Umbilical cord (tissue), 2 donors: ENCODE measurements at places on chromosomes 2 and 18. TPM values are rescaled to one million over a fixed set of nuclear protein-coding genes. Genes with fewer than 3 reads are reported as not detected.

- no peak for DNase-seq
Observed at GRCh38 chr2:237473878-237474441, 13.1 kb upstream of the MLPH start.

DNA sequence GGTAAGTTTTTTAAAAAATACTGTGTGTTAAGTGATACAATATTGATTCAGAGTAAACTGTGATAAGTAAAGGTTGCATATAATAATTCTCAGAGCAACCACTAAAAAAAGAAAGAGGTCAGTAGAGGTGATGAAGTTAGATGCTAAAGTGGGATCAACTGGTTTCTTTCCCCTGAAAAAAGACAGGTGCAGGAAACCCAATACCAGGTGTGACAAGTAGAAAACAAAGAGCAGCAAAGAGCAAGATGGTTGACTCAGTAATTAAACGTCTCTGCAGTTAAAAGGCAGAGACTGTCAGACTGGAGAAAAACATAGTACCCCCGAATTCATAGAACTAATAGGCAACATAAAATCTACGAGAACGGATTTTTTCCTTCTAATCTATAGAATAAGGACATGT, 128.3 kb downstream of the ATP9B start:
- DNase-seq = no peak

DNA sequence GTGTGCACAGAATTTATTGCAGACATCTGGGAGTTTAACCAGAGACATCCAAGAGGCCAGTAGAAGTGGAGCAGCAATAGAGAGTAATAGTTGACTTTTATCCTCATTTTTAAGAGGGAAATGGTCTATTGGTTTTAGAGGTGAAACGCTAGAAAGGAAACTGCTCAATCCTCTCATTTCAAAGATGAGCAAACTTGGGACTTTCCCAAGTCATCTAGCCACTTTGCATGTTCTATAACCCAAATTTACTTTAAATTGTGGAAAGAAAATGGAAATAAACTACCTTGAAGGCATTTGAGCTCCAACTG, 601.7 kb downstream of the ARHGAP15 start:
- DNase-seq = no peak

GRCh38 chr2:126893606-126894005, 5.1 kb upstream of the TEX51 start:
- DNase-seq = no peak

Gene DRC1
- total RNA-seq = not detected

DNA sequence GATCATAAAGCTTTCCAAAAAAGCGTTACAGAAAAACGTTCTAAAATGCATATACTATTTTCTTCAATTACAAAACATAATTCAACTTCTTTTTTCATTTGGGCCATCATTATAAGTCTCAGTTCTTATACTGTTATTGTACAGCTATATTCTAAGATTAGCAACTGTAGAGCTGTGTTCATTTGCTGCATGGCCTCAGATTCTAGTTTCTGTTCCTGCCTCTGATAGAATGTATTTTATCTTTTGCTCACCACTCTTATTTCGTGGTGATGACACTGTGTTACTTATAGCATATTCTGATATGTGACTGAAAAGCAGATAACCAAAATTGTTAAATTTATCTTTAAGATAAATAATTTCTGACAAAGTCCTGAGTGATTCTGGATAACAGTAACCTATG, 67.2 kb downstream of the PTRHD1 start:
- DNase-seq = no peak

Gene IL1R1
- 82.3 TPM for total RNA-seq

Gene NDUFB3
- 29.4 TPM for total RNA-seq

Gene CLEC4F
- total RNA-seq = not detected

GRCh38 chr18:22223965-22224322, 54.6 kb downstream of the GATA6 start:
- DNase-seq = no peak

Gene SLC23A3
- total RNA-seq = not detected

GRCh38 chr2:147515213-147515612, 329.6 kb upstream of the ACVR2A start:
- no peak for DNase-seq

DNA sequence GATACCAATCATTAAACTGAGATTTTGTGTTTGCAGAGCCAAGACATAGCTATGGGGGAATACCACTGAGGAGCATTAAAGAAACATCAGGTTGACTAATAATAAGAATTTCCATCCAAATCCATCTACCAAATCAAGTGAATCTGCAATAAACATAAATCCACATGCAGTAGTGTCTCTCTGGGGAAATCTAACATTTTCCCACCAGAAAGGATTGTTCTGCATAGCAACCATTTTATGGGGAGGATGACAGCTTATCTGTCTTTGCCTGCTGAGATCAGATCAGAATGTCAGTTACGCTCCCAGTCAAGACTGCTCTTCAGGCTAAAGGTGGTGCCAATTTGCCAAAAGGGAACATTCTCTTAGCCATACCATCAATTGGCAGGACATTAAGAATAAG, 1098.9 kb upstream of the CHAC2 start:
- DNase-seq = no peak
